Gastrocnemius medialis (tissue), 4 donors: ENCODE measurements at places on chromosomes 1 and 21. TPM values are rescaled to one million over a fixed set of nuclear protein-coding genes. Genes with fewer than 3 reads are reported as not detected.

The CR1 gene
- total RNA-seq = 2.4 TPM

The KRTAP10-4 gene
- total RNA-seq = not detected

DNA sequence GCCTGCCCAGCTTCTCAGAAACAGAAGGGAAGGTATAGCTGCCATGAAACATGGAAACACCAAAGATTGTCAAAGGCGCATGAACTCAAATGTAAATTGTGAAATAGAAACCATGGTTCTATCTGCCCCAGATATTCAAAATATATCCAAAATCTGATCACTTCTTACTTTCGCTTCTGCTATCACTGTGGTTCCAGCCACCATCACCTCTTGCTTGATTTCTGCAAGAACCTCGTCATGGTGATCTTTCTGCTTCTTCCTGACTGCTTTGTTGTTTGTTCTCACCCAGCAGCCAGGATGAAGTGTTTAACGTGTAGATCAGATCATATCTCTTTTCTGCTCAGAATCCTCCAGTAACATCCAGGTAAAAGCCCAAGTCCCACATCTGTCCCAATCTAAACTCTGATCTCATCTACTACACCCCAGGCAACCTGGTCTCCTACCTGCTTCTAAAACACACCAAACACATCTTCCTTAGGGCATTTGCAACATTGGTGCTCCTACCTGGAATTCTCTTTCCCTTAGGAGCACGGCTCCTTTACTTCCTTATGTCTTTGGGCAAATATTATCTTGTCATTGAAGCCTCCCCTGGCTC is 10.5 kb upstream of the LMO4 start:
- no peak overlapping the region for H3K4me3 ChIP-seq
- H3K36me3 ChIP-seq = no peaks in the 10 kb centered on the region
- no peaks in the 10 kb centered on the region for H3K4me1 ChIP-seq
- no peak for DNase-seq
- no peak overlapping the region for H3K27ac ChIP-seq

- H3K27me3 ChIP-seq = no peaks in the 10 kb centered on the region
- no peaks in the 10 kb centered on the region for H3K4me1 ChIP-seq
- H3K27ac ChIP-seq = no peak overlapping the region
- no peak overlapping the region for H3K4me3 ChIP-seq
- DNase-seq = no peak
These were observed 31.7 kb upstream of the ITLN1 start for GRCh38 chr1:160916666-160917065.
